AG09309 (cell line): ENCODE measurements at places on chromosomes 5 and 9.

DNA sequence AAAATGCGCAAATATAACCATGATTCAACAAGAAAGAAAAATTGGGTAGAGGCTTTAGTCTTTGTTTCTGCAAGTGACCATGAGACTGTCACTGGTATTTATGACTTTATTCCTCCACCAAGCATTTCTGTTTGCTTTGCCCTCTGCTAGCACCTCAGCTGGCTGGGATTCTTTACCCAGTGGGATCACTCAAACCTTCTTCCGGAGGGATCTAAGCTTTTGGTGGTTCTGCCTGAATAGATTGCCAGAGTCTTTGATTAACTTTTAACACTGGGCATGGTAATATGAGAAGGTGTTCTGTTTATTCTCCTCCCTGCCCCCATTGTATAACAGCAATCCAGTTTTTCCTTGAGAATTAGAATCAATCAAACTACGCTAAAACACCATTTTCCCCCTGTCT is 59.1 kb upstream of the FBN2 start:
- DNase-seq = no peak

DNA sequence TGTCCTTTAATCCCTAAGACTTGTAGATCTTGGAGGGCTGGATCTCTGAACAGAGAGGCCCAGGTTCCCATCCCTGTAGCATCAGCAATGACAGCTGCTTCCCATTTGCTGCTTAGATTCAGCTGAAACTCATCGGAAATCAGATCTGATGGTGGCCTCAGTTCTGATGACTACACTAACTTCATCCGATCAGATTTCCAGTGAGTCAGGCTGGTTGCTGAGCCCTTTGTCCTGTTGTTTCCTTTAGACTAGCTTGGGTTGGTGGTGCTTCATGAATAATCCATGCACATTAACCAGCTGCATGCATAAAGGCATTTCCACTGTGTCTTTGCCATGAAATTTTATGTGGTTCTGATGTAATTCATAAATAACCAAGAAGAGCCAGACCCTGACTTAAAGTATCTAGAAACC is 195.2 kb upstream of the TUT7 start:
- DNase-seq = peak; percentile 97

GRCh38 chr5:40436535-40437237 is 243.0 kb upstream of the PTGER4 start:
- DNase-seq = no peak

GRCh38 chr9:85741095-85741874 is 469 bp downstream of the AGTPBP1 start:
- no peak for DNase-seq

GRCh38 chr5:133430095-133430494 is 182.2 kb downstream of the FSTL4 start:
- no peak for DNase-seq

DNA sequence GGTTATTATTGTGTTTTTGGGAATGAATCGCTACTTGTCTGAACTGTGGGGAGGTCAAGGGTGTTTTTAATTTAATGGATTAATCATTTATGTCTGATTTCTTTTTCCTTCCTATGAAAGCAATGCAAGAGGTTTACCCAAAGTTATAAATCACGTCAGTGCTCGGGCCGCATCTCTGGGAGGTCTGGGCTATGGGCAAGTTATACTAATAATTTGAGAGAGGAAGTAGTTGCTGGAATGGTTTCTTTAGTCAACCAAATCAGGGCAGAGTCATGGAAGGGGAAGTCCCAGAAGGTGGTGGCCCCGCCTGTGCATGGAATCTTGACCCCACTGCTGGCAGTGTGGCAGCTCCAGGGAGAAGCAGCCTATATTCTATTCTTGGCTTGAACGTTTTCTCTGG is 180.2 kb downstream of the HSPA4 start:
- no peak for DNase-seq

- DNase-seq = no peak
Measured at GRCh38 chr9:133731876-133732638, 6.1 kb downstream of the SARDH start.

GRCh38 chr5:174119468-174119881 is 74.0 kb downstream of the NSG2 start:
- no peak for DNase-seq

GRCh38 chr5:33072726-33073125 is 361.6 kb downstream of the NPR3 start:
- DNase-seq = no peak

- DNase-seq = no peak
Measured at GRCh38 chr5:91712718-91713117, 329.6 kb upstream of the ARRDC3 start.

DNA sequence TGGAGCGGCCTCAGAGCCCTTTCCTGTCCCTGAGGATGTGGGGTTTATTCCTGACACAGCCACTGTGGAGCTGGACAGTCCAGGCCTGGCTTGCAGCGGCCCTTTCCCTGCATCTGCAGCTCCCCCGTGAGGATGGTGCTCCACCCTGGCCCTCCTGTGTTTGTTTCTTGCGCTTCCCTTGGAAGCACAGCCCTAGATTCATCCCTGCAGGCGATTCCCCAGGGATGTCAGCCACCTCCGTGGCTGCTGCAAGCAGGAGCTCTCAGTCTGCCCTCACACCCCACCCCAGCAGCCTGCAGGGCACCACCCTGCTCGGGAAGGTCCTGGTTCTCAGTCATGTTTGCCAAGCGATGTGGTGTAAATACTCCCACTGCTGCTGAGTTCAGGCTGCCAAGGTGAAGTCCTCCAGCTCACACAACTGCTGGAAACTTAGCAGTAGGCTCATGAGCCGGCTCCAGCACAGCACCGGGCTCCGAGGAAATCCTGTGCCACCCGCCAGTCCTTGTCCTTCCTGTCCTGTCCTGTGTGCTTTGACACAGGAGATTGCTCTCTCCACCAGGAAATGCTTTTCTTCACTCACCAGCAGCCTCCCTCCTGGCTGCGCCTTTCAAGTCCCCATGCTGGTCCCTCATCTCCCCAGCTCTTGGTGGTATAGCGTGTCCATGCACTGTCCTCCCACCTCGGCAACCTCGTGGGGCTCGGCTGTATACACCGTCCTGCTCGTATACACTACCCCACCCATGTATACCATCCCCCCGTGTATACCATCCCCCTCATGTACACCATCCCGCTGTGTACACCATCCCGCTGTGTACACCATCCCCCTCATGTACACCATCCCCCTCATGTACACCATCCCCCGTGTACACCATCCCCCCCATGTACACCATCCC is 16.2 kb downstream of the ROPN1L start:
- no peak for DNase-seq
